MCF 10A (cell line): ENCODE measurements at places on chromosomes 3 and 15.
A peak's percentile ranks its signal among the peaks of the same experiment; 100 is the strongest.

DNA sequence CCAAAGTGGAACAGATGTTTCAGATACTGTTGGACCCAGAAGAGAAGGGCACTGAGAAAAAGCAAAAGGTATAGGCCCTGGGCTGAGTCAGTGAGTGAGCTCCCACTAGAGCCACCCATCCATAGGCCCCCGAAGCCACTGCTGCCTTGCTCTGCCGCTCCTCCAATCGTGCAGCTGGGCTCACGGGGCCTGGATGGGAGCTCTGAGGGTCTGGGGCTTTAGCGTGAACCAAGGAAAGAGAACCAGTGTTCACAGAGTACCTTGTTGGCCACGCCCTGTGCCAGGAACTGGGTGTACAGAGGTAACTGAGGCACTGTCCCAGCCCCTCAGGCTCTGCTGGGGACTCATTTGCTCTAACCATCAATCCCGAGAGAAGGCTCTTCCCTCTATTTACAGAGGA, 4.7 kb downstream of the UNC45A start:
- DNase-seq, result no peak

DNA sequence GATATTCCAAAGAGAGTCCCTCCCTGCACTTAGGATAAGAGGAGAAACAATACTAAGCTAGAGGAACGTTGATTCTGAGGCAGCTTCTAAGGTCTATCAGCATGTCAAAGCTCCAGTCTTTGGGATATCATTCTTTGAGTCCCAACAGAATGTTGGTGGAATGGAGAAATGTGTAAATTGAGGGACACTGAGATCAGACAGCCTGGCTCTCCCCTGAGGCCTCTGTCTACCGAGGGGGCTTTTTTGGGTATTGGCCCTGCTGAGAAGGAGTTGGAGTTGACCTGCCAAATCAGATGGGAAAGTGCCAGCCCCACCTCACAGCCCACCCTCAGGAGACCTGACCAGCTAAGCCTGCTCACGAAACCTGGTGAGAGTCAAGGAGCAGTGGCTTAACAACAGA, 27.6 kb upstream of the LRTM1 start:
- no peak for DNase-seq

DNA sequence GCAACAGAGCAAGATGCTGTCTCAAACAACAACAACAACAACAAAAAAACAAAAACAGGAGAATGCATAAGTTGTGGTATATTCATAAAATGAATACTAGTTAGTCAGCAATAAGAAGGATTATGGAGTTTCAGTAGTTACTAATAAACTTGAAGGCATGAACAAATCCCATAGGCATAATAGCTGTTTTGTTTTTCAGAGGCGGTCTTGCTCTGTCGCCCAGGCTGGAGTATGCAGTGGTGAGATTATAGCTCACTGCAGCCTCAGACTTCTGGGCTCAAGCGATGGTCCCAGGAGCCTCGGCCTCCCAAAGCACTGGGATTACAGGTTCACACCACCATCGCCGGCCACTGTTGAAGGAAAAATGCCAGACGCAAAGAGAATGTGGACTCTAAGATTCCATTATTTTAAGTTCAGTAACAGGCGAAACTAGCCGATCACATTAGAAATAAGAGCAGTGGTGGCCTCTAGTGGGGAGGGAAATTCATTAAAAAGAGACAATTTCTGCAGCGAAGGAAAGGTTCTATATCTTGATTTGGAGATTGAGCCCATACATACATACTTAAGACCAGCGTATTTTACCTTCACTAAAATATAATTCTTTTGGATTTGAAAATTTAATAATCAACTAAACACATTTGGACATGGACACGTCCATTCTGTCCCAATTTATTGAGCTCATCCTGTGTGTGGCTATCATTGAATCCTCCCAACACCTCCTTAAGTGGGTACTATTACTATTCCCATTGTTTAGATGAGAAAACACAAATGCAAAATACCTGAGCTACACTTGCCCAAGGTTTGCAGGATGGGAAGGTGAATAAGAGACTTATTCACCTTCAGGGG, 27.4 kb upstream of the HDAC11 start:
- peak; percentile 74 for DNase-seq

DNA sequence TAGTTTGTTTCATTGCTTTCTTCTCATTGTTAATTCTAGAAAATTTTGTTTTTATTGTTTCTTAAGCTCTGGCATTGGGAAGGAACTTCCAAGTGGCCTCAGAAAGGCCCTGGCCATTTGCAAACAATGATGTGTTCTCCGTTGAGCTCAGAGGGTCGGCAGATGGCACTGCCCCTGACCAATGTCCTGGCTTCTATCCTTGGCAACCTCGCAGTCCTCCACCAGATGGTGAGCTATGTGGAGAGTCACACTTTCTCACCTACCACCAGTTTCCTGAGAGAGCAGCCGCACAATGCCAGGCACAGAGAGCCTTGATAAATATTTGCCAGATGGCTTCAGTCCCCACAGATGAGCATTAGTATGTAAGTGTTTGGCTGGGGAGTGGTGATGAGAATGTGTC, 343.7 kb downstream of the EPHB1 start:
- no peak for DNase-seq

- no peak for DNase-seq
Observed at GRCh38 chr3:108973019-108973418, 19.3 kb upstream of the GUCA1C start.

GRCh38 chr3:179953993-179954870, 82.5 kb downstream of the PEX5L start:
- DNase-seq, result no peak

GRCh38 chr3:123816673-123817207, 67.4 kb downstream of the MYLK start:
- peak; percentile 50 for DNase-seq
